ENCODE measurements at places on chromosomes 7 and 10. TPM values are rescaled to one million over a fixed set of nuclear protein-coding genes. Genes with fewer than 3 reads are reported as not detected.

- no peak for DNase-seq
Measured at GRCh38 chr10:131946321-131946751, 35.4 kb downstream of the BNIP3 start.

GRCh38 chr10:60044242-60044641, 137.9 kb upstream of the CCDC6 start:
- DNase-seq: no peak

- DNase-seq: no peak
Measured at GRCh38 chr7:35032166-35032565, 5.1 kb downstream of the DPY19L1 start.

DNA sequence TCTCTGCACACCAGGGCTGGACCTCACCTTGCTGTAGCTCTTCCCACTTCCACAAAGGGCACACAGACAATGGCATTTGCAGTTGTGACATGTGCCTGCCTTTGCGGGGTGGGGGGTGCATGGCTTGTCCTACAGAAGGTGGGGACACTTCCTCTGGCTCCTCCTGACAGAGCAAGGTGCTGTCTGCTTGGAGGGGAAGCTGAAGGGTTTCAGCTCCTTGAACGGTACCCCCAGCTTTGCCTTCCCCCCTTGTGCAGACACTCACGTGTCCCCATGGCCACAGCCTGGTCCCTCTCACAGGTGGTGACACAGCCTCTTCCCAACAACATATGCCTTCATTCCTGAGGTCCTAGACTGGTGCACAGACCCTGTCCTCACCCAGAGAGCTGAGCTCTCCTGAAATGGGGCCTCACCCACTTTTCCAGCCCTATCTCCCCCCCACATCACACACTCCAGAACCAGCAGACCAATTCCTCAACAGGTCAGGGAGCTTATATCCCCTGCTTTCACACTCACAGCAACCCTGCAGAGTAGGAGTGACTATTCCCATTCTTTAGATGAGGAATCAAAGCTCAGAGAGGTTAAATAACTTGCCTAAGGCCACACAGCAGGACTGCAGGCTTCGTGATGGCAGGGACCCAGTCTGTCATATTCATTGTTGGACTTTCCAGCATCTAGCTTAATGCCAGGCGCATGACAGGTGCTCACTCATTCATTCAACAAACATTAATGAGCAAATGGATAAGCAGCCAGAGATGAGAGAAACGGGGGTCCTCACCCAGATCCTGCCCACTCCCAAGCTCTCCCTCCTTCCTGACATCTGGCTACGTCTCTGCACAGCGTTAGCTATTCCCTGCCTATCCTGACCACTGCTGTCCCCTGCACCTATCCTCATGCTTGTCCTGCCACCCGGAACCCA, 44.4 kb downstream of the PARP12 start:
- DNase-seq: no peak

HOXA6 gene
- not detected for total RNA-seq

DNA sequence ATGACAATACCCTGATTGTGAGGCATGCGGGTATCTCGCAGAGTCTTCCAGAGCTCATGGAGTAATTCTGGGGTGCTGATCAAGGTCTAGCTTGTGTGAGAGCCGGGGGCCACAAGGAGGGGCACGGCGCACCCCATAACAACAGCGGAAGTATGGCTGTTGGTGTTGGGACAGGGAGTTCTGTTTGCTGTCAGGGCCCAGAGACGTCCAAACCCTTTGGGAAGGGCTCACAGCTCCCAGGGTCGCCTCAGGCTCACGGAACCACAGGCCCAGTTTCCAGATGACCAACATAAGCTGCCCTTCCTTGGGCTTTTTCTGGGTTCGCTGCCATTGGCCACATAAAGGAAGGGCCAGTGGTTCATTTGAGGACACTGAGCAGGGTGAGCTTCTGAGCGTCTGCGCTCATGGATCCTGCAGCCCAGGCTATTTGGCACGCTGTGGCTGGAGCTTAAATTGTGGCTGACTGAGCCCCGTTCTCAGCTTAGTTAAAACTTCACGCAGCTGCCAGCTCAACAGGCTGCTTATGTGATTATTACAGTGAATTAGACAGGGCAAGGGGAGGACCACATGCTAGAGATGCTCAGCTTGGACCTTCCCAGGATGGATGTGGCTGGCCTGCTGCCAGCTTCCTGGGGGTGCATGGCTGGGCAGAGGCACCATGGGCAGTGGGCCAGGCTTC, 92.3 kb downstream of the DNAJB6 start:
- DNase-seq: no peak

GRCh38 chr7:157903710-157904109, 566.9 kb downstream of the DNAJB6 start:
- no peak for DNase-seq

DNA sequence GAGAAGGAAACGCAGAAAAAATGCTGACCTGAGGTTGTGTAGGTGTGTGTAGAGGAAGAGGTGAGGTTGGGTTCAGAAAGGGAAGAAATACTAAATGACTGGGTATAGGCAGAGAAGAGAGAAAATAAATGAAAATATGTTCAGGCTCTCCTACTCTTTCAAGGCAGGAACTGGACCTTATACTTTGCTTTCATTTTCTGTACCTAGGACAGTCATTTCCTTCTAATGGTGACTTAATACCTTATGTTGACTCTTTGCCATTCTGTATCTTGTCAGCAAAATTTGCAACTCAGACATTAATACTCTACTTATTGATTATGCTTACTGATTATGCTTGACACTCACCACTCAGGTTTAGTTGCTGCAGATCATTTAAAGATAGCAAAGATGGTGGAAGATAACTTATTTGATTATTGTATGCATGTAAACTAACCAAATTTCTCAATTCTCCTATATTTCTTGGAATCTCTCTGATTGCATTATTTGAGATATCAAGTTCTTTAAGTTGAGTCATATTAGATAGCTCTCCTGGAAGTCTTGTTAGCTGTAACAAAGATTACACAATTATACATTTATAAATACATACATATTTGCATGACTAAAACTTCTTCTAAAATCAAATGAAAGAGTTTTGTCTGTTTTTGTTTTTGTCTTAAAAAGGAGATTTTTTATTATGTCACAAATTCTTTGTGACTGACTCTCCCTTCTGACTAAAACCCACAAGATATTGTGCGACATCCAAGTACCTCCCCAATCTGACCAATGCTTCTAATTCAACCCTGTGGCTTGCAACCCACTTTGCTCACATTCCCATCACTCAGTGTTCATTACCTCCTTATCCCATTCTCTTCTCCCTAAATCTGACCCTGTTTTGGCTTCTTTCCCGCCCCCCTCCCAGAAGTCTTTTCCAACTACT, 20.0 kb downstream of the LRRD1 start:
- no peak for DNase-seq

- DNase-seq: no peak
Measured at GRCh38 chr10:48762064-48763042, 77.7 kb downstream of the WDFY4 start.

HEPACAM2 gene
- total RNA-seq: not detected

DNA sequence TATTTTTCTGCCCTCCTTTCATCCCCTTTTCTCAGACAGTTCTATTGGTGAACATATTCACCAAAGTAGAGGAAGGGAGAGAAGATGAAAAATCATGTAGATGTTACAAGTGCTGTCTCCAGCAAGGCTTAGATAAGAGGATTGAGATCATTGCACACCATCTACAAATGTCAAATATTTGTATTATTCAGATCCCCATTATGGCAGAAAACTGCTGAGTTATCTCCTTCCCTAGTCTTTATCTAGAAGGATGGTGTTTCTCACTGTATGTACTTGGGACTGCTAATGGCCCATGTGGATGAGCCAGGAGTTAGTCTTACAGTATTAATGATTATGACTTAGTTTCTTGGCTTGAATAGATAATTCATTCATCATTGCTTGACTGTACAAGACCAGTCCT, 147.2 kb upstream of the EEPD1 start:
- DNase-seq: no peak

PANK1 gene
- 7.4 TPM for total RNA-seq

GRCh38 chr7:38306171-38306570, 32.7 kb upstream of the TARP start:
- no peak for DNase-seq

NODAL gene
- not detected for total RNA-seq

- DNase-seq: no peak
Measured at GRCh38 chr7:111730057-111730456, 167.8 kb upstream of the IMMP2L start.

GIMAP2 gene
- 3.8 TPM for total RNA-seq

GRCh38 chr7:45469103-45469502, 105.1 kb upstream of the ADCY1 start:
- DNase-seq: no peak

DNA sequence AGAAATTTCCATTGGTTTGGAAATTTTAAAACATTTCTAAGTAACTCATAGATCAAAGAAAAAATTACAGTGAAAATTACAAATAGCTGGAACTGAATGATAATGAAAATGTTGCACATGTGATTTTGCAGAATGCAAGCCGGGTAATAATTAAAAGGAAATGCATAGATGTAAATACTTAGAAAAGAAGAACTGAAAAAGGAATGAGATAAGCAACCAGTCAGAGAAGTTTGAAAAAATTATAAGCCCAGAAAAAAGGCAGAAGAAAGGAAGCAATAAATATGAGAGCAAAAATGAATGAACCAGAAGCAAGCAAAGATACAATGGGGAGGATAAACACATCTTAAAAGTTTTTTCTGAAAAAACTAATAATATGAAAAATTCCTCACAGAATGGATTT, 3.2 kb upstream of the TMEM273 start:
- no peak for DNase-seq

- no peak for DNase-seq
Measured at GRCh38 chr10:103550229-103550628, 56.7 kb downstream of the NEURL1 start.

GIMAP1 gene
- total RNA-seq: 5.6 TPM

DNA sequence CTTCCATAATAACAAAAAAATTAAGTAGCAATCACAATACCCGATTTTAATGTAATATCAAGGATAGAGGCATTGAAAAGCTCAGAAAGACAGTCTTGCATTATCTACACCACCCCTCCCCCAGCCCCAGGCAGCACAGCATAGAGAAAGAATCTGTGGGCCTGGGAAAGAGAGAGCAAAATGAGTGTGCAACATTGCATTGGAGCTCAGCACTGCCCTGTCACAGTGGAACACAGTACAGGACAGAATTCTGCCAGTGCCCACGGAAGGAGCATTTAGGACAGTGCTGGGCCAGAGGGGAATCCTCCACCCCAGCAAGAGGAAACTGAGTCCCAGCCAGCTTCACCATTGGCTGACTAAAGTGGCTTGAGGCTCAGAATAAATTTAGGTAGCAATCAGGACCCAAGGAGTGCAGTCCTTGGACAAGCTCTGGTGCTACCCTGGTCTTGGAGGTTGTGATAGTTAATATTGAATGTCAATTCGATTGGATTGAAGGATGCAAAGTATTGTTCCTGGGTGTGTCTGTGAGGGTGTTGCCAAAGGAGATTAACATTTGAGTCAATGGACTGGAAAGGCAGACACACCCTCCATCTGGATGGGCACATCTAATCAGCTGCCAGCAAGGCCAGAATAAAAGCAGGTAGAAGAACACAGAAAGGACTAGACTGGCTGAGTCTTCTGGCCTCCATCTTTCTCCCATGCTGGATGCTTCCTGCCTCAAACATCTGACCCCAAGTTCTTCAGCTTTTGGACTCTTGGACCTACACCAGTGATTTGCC, 234.4 kb downstream of the ANK3 start:
- no peak for DNase-seq

SPDYE8 gene
- total RNA-seq: not detected

DNA sequence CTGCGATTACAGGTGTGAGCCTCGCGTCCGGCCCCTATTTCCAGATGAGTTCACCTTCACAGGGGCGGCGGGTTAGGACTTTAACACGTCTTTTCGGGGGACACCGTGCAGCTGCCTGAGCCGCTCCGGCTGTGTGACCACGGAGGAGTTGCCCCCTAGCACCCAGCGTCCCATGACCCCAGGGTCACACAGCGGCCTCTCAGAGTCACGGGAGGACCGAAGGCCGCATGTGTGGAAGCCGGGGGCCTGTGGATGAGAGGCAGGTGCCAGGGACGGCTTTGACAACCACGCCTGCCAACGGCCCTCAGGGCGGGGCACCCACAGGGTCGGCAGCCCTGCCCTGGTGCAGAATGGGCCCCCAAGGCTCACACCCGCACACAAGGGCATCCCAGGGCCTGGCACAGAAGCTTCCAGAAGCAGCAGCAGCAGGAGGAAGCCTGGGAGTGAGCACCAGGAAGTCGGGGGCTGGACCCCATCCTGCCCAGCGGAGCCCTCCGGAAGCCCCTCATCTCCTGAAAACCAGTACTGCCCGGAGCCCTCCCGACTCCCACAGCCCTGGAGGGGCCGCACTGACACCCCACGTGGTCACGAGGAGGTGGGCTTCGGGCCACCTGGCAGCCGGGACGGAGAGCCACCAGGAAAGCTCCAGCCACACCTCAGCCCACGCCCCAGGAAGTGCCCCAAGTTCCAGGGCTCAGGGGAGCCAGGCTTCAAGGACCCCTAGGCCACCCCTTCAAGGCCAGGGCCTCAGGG, 32.7 kb downstream of the ADAP1 start:
- DNase-seq: no peak

NUPR2 gene
- total RNA-seq: not detected

- no peak for DNase-seq
Measured at GRCh38 chr10:70233939-70234300, 691 bp upstream of the PPA1 start.

UTF1 gene
- not detected for total RNA-seq

HABP2 gene
- total RNA-seq: not detected

DPY19L1 gene
- 19.5 TPM for total RNA-seq

COL13A1 gene
- 5.7 TPM for total RNA-seq

ETV1 gene
- total RNA-seq: 58.4 TPM

GRCh38 chr7:32030904-32031692, 39.1 kb downstream of the PDE1C start:
- DNase-seq: no peak

LRRC17 gene
- 9.9 TPM for total RNA-seq

GRCh38 chr7:29154076-29154475, 7.7 kb upstream of the CPVL start:
- DNase-seq: no peak

- DNase-seq: no peak
Measured at GRCh38 chr10:131625041-131625440, 275.8 kb upstream of the PPP2R2D start.

- DNase-seq: no peak
Measured at GRCh38 chr10:6207658-6208057, 4.9 kb downstream of the PFKFB3 start.

TRIM50 gene
- not detected for total RNA-seq

TLX1 gene
- not detected for total RNA-seq

- no peak for DNase-seq
Measured at GRCh38 chr10:103062854-103063590, 130.1 kb downstream of the NT5C2 start.

UPK3BL2 gene
- 0.83 TPM for total RNA-seq

GRCh38 chr7:92156990-92157389, 22.0 kb downstream of the LRRD1 start:
- DNase-seq: no peak

- DNase-seq: no peak
Measured at GRCh38 chr10:73206385-73206784, 38.5 kb downstream of the FAM149B1 start.

TRIL gene
- total RNA-seq: 4.4 TPM
